ENCODE measurements at places on chromosomes 16 and 17.
A peak's percentile ranks its signal among the peaks of the same experiment; 100 is the strongest.

DNA sequence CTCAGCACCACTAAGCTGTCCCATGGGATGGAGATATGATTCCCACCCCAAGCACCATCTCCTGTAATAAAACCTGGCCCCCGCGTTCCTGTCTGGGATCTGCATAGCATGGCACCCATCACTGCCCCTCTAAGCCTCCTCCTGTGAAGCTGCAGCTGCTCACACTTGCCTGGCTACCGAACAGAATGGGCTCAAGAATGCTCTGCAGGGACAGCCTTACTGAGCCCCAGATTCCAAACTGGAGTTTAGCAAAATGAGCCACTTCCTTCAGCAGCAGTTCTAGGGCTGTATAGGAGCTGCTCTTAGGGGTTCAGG lies 256.1 kb downstream of the CPPED1 start:
- DNase-seq: no peak

DNA sequence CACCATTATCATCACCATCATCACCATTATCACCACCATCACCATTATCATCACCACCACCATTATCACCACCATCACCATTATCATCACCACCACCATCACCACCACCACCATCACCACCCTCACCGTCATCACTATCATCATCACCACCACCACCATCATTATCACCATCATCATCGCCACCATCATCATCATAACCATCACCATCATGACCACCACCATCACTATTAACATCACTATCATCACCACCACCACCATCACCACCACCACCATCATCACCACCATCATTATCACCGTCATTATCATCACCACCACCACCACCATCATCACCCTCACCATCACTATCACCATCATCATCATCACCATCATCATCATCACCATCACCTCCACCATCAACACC lies 9.1 kb downstream of the FOXL1 start:
- no peak for DNase-seq

DNA sequence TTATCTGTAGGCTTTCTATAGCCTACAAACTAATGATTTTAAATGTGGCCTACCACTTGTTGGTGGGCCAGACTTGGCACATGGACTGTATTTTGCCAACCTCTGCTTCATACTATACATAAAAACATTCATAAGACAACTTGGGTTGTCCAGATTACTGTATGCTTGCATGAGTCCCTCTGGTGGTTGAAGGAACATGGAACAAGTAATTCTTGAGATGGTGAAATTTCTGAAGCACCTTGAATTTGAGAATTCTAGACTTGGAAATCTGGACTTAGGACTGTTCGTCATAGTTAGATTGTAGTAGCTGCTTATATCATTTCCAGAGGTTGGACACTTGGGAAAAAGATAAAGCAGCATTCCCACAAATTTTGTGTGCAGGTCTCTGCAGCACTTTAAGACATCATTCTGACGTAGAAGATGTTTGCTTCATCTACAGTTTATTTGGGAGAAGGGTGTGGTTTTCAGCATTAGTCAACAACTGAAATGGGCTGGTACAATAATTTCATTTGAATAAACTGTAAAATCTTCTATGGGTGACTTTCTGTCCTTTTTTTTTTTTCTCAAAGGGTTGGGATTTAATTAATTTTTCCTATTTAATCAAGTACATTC lies 31.2 kb downstream of the NFATC3 start:
- DNase-seq: no peak

- no peak for DNase-seq
Measured at GRCh38 chr17:50848711-50849110, 13.3 kb downstream of the WFIKKN2 start.

- DNase-seq: no peak
Measured at GRCh38 chr17:38939987-38940386, 14.6 kb downstream of the LASP1NB start.

- DNase-seq: no peak
Measured at GRCh38 chr16:69474408-69474807, 50.0 kb downstream of the CYB5B start.

DNA sequence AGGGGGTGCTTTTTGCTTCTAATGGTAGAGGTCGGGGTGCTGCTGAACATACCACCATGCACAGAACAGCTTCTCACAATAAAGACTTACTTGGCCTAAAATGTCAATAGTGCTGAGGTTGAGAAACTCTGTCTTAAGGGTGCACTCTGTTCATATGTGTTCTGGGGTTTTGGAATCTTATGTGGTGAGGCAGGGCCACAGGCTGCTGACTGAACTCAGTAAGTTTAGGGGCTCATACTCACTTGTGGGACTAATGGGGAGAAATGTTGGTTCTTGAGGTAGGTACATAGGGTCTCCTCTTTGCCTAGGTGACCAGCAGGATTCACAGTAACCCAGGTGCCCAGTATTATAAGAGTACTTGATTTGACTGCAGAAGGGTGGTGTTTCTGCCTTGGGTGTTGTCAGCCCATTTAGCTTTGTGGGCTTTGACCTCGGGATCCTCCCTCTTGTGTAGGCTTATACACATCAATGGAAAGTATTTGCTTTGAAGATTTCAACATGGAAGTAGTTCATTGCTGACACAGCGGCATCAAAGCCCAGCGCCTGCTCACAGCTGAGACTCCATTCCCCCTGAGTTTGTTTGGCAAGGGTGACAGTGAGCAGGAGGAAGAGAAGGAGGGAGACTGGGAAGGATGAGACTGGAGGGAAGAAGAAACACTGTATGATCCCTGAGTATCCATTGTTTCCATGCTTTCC lies 17.2 kb downstream of the SLC7A6 start:
- DNase-seq: no peak

- DNase-seq: no peak
Measured at GRCh38 chr16:50676684-50677225, 4.4 kb downstream of the SNX20 start.

DNA sequence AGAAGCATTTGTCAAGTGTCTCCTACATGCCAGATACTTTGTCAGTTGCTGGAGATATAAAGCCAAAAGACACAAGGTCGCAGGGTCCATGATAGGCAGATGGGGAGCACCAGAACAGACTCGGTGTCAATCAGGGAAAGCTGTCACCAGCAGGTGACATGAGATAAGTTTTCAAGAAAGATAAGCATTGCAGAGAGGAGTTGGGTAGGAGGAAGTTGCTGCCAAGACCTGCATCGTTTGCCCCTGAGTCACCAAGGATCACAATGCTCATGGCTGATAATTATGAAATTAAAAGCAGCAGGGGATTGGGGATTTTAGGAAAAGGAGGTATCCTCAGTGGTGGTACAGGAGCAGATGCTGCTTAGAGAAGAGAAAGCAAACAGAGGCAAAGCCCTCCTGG lies 551.1 kb upstream of the CDH11 start:
- DNase-seq: no peak

DNA sequence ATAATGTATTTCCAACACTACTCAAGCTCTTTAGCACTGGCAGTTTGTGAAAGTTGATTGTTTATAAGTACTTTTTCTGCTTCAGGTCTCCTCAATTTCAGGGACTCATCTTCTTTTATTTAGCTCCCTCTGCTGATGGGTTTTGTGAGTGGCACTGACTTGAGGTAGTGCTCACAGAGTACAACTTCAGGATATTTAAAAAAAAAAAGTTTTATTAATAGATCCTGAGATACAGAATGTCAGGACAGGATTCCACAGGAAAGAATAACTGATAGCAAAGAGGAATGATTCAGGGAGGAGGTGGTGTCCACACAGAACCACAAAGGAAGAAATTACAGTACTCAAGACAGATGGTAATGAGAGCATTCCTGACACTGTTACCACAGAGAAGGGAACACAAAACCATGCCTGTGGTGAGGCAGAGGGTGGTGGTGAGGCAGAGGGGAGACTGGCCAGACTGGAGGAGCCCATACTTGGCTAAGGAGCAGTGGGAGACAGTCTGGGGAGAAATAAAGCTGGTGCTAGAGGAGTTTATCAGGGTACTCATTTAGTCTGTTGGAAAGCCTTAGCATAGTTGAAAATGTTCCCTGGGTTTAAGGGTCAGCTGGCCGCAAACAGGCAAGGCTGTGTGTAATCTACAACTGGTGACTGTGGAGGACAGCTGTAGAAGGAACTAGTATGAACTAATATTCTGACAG lies 63.7 kb downstream of the SPAG9 start:
- DNase-seq: peak; percentile 44

DNA sequence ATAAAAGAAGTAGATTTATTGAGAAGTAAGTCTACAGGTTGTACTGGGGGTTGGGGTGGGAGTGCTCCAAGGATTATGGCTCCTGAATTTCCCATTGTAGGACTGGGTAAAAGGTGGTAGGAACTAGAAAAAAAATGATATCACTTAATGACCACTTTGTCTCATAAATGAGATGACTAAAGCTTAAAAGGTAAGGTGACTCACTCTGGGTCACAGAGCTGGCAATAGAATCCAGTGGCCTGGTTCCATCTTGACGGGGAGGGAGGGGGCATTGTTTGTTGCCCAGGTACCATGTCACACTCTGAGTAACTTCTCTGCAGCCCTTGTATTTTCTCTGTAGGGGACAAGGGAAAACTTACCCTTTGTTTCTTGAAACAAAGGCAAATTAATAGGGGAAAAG lies 126.1 kb downstream of the PITPNC1 start:
- DNase-seq: peak; percentile 21

DNA sequence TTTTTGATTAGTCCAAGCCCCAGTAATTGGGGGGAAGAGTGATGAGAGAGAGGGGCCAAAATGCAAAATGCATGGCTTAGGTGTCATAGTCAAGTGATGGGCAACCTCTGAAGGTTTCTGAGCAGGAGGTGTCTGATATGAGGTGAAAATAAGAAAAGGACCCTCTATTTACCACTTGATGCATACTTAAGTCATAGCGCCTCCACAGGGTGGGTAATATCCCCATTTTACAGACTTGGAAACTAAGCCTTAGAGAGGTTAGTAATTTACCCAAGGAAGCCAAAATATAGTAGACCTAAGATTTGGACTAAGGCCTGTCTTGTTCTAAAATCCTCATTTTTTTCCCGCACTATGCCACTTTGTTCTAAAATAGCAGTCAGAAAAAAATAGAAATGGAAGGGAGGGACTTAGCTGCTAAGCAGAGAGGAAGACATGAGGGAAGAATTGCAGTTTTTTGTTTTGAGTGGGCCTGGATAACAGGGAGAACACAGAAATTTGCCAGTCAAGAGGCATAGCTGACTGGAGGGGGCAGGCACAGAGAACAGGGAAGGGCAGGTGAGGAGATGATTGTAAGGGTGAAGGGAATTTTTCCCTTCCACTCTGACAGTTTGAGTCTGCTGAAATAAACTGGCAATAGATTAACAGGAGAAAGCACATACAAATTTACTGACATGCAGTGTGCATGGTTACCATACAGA lies 2.3 kb upstream of the GRB2 start:
- DNase-seq: no peak

GRCh38 chr16:77660311-77660710 lies 62.0 kb upstream of the NUDT7 start:
- DNase-seq: no peak

DNA sequence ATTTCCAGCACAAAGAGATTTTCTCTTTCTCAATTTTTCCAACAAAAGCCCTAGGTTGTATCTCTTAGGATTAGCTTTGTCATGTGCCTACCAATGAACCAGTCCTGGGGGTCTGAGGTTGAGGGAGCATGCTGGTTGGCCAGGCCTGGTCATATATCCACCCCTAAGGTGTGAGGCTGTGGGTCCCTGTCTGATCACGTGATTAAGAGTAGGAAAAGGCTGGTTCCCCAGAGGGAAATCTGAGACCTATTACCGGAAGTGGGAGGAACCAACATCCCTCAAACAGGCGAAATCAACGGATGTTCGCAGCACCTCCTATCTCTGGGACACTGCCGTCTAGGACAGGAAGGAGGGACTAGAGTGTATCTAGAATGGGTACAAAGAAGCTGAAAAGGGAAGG lies 185.7 kb upstream of the IRX5 start:
- no peak for DNase-seq

- DNase-seq: no peak
Measured at GRCh38 chr16:48432136-48432535, 46.9 kb upstream of the SIAH1 start.

DNA sequence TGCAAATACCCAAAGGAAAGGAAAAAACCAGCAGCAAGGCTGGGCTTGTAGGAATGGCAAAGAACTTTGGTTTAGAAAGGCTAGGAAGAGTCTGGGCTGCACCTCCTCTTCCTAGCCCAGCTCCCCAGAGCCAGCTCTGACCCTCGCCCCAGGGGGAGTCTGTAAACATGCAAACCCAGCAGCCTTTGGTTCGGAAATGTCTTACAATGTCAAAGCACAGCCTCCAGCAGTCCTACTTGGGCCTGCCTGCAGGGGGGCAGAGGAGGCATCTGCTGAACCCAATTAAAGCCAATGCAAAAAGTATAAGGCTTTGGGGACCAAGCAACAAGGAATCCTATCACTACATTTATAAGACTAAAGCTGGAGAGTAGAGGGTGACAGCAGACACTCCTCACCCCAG lies 5.0 kb upstream of the FTSJ3 start:
- no peak for DNase-seq

DNA sequence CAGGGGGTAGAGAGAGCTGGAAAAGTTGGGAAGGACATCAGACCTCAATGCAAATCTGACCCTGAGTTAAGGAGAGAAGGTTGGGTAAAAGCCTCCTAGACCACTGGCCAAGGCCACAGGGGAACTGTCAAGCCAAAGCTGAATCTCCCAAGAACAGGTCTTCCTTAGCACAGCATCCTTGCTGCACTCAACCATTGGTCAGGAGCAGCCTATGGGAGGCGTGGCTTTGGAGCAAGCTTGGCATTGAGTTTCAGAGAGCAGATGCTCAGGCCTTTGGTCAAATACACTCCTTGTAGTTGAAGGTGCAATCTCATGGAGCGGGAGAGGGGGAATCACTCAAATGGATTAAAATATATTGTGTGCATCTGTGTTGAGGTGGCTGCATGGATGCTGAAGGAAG lies 21.8 kb downstream of the SOX9 start:
- no peak for DNase-seq

DNA sequence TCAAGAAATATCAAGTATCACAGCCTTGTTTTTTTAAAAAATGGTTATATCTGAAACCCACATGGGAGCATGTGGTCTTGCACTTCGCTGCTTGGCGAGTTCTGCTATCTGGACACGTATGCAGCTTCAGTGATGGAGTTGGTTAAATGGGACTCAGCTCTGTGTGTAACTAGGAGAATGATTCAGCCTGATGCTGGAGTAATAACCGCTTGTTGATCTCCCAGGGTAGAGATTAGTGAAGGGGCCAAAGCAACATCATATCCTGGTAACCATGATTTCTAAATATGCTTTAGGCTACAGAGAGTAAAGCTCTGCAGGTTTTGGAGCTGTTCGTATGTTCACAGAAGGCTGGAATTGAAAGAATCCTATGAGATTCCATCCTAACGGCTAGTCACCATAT lies 63.2 kb downstream of the IQCK start:
- DNase-seq: no peak

DNA sequence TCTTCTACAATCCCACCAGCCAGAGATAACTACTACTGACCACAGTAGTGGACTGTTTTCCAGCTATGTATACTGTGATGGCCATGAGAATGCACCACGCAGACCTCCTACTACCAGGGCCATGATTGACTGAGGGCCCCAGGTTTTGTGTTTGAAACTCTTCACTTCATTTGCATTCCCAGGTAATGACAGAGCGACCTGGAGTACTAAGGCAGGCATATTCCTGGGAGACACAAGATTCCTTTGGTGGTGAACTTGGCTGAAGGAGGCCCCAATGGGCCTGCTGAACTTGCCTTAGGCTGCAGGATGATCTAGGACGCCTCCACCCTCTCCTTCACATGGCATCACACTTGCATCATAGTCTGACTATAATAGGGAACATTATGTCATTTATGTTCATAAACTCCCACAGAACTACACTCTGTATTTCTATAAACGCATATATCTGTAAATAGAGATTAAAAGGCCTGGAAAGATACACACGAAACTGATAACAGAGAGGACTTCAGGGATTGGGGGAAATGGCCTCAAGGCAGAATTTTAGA lies 30.4 kb downstream of the CLEC19A start:
- DNase-seq: no peak

GRCh38 chr16:54699656-54700055 lies 231.0 kb upstream of the IRX5 start:
- no peak for DNase-seq

All from BE2C (cell line).